ENCODE measurements at places on chromosomes 13 and 19.
A peak's percentile ranks its signal among the peaks of the same experiment; 100 is the strongest.

GRCh38 chr13:25300861-25301346, 521 bp upstream of the NUP58 start:
- no peak for DNase-seq

DNA sequence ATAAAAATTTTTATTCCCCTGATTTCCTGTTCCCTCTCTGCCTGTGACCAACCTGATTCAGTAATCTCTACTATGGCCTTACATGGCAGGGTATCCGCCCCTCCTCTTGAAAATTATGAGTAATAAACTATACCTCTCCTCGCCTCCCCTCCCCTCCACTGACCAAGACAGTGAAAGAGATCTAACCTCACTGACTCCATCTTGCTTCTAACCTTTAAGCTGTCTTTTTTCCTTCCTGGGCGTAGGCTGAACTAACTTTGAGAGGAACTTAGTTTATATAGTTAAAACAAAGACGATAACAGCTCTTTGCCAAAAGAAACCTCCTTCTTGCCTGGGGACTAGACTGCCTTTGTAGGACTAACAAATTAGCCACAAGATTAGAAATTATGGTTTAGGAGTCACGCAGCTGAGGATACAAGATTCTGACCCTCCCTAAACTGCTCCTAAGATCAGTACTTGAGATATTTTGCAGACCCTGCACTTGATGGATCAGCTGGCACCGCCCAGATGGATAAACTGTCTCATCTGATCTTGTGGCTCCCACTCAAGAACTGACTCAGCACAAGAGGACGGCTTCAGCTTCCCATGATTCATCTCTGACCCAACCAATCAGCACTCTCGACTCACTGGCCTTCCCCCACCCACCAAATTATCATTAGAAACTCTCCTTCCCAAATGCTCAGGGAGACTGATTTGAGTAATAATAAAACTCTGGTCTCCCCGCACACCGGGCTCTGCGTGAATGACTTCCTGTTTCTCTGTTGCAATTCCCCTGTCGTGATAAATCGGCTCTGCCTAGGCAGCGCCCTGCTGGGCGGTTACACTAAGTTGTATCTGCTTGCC, 187.1 kb downstream of the TDRD3 start:
- no peak for DNase-seq

DNA sequence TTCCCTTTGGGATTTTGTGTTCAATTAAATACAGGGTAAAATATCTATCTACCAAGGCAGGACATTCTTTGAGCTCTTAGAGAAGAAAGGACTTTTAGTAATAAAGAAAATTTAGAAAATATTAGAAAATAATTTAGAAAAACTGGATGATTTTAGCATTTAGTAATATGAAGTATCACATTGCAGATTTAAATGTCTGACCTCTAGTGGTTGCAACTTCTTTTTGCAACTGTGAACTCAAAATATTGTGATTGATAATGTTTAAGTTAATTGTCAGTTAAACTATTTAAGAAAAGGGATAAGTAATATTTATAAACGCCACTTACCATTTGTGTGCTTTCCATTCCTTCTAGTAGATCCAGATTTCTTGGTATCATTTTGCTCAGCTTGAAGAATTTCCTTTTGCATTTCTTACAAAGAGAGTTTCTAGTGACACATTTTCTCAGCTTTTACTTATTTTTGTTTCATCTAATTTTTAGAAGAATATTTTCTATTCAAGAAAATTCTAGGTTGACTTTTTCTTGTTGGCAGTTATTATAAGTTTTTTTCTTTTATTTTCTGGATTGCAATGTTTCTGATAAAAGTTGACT, 10.3 kb upstream of the POSTN start:
- DNase-seq: no peak

- no peak for DNase-seq
Measured at GRCh38 chr19:36449059-36449670, 30.7 kb upstream of the ZFP82 start.

DNA sequence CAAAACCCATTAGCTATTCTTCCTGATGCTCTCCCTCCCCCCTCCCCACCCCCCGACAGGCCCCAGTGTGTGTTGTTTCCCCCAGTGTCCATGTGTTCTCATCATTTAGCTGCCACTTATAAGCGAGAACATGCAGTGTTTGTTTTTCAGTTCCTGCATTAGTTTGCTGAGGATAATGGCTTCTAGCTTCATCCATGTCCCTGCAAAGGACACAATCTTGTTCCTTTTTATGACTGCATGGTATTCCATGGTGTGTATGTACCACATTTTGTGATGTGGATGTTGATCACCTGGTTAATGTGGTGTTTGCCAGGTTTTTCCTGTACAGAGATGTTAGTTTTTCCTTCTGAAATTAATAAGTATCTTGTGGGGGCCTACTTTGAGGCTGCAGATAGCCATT, 31.5 kb downstream of the TDRD12 start:
- no peak for DNase-seq

DNA sequence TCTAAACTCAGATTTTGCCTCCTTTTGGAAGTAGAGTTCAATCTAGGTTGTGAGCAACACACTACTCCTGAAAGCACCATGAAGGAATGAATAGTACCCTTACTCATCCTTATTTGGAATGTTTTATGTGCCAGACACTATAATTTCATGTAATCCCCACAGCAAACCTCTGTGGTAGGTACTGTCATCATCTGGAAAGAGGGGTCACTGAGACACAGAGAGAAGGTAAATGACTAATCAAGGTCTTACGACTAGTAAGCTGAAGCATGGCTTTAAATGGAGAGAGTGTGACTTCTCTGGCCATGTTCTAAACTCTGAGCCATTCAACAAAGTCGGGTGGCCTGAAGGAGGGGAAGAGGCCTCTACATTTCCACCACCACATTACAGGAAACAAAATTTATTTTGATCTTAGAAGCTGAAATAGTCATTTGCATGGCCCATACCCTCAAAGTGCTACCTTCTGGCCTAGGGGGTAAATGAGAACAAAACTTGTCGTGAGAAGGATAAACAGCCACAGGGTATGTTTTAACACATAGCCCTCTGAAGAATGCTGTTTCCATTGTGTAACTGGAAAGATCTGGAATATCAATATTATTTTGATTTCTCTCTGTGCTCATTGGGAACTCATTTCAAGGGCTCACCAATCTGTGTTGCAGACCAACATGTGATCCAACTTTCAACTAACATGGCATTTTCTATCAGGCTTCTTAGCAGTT, 180.8 kb upstream of the RFC3 start:
- DNase-seq: no peak

GRCh38 chr13:110449219-110450015, 112.1 kb downstream of the RAB20 start:
- no peak for DNase-seq

- no peak for DNase-seq
Measured at GRCh38 chr19:5695649-5696195, 5.6 kb downstream of the RPL36 start.

- DNase-seq: no peak
Measured at GRCh38 chr19:54369082-54369687, 4.5 kb upstream of the LAIR1 start.

DNA sequence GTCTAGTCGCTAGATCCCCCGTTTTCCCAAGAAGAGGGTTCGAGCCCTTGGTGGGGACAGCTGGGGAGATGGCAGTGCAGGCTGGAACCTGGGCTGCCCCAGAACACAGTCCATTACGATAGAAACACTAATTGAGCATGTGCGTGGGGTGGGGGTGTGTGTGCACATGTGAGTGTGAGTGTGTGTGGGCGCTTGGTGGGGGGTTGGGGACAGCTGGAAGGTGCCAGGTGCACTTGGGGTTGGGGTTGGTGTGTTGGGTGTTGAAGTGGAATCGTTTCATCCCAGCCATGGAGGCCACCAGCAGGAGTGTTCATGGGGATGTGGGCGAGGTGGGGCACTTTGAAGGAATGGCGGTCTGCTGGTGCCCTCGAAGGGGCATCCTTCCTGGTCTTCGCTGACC, 18.1 kb upstream of the NPAS1 start:
- no peak for DNase-seq

GRCh38 chr19:16946951-16947940, 58.4 kb downstream of the F2RL3 start:
- no peak for DNase-seq

DNA sequence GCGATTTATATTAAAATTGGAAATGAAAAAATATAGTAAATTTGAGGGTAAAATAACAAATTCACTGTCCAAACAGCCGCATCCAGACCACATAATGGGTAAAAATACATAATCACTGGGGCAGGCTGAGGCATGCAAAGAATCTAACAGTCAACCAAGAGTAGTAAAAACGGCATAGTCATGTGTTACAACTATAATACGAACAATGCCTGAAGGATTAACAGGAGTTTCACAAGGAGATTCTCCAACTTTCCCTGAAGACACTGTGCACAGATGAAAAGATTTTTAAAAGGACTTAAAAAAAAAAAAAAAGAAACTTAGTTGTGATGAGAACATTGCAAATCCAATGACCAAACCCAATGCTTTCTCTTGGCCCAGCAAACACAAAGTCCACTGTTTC, 20.4 kb upstream of the ATXN8OS start:
- DNase-seq: no peak

GRCh38 chr19:37999309-38000213, 92.6 kb downstream of the SIPA1L3 start:
- DNase-seq: peak; percentile 28

GRCh38 chr13:43720780-43721397, 65.9 kb downstream of the ENOX1 start:
- no peak for DNase-seq

GRCh38 chr13:34671137-34671536, 270.9 kb upstream of the NBEA start:
- DNase-seq: no peak

GRCh38 chr13:38002606-38003005, 133.0 kb upstream of the TRPC4 start:
- DNase-seq: no peak

GRCh38 chr19:19329126-19329525, 8.5 kb downstream of the MAU2 start:
- DNase-seq: no peak

GRCh38 chr13:53254500-53254899, 225.9 kb downstream of the OLFM4 start:
- no peak for DNase-seq

DNA sequence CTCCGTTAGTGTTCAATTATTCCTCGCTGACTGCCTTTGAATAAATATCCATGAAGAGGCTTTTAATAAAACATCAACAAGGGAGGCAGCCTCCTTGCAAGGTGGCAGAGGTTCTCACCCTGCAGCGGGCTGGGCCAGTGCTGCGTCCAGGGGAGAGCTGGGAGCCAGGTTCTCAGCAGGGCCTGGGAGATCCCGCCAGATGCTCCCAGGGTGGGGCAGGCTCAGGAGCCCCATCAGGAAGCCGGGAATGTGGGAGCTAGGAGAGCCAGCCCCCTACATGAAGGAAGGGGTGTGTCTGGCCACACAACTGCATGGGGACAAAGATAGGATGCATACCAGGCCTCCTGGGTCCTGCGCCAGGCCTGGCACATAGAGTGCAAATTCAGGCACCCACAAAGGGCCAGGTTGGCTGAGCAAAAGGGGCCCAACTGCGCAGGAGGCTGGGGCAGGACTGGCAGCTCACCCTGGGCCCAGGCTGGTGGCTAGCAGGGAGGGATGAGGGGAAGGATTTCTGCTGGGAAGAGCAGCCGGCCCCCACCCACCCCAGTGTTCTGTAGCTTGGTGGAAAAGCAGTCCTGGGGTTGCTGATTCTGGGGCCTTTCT, 22.8 kb downstream of the VSTM2B start:
- DNase-seq: no peak

- no peak for DNase-seq
Measured at GRCh38 chr19:46288896-46289588, 7.8 kb upstream of the HIF3A start.

DNA sequence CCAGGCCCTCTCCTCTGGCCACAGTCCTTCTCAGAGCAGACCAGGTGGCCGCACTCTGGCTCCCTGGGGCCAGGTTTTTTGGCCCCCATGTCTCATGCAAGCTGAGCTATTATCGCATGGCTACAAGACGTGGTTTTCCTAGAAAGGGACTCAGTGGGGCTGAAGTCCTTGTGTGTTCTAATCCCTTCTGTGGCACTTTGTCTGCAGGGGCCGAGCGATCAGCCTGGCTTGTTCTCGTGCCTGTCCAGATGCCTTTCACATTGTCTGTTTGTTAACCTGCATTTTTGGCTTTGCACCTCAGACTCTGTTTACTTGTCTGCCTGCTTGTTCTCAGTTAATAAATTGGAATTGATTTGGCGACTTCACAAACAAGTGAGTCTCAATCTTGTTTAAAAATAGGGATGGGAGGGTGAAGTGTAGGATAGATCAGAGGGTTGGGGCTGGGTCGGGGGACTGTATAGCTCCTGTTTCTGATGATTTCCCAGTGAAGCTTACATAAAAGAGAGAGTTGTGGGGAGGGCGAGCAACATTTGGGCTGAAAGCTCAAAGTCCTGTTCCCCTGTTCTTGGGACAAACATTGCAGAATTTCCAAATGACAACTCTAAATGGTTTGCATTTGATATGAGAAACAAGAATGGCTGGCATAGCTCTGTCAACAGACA, 440.4 kb downstream of the COG6 start:
- DNase-seq: no peak

- no peak for DNase-seq
Measured at GRCh38 chr19:801030-801860, 4.0 kb downstream of the PTBP1 start.

- no peak for DNase-seq
Measured at GRCh38 chr19:19475015-19475765, 40.2 kb downstream of the TSSK6 start.

GRCh38 chr13:30551189-30551588, 66.5 kb upstream of the USPL1 start:
- no peak for DNase-seq

GRCh38 chr13:60627071-60627686, 230.2 kb downstream of the TDRD3 start:
- no peak for DNase-seq

DNA sequence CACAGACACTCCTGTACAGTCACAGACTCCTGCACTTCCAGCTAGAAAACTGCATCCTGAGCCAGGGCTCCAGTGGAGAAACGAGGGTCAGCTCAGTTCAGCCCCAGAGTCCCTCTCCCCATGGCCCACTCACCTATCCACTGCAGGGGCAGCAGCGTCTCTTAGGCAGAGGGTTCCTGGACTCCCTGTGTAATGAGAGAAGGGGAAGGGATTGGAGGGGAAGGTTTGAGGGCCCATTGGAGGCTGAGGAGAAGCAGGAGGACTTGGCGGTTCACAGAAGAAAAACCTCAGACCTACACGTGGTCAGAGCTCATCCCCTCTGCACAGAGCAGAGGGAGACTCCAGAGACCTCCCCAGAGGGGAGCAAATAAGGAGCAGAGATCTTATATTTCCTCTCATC, 9.2 kb upstream of the CEACAM18 start:
- DNase-seq: no peak

GRCh38 chr19:50324331-50324730, 4.8 kb downstream of the KCNC3 start:
- DNase-seq: no peak

- DNase-seq: peak; percentile 20
Measured at GRCh38 chr19:53511933-53512374, 26.0 kb upstream of the ZNF331 start.

DNA sequence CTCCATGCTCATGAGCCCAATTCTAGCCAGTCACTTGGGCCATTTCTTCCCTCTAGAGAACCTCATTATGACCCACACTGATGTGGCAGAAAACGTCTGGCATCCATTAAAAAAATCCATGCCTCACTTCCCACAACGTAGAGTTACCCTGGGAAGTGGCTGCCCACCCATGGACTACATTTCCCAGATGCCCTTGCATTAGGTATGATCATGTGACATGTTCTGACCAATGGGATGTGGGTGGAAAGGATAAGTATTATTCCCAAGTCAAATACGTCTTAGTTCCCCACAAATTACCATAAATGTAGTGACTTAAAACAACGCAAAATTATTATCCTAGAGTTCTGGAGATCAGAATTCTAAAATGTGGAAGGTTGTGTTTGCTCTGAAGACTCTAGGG, 47.9 kb upstream of the ZNRF4 start:
- DNase-seq: no peak

- no peak for DNase-seq
Measured at GRCh38 chr19:44876930-44877535, 14.0 kb upstream of the TOMM40 start.

All from Panc1 (cell line).